ENCODE measurements at places on chromosomes 5 and 9.

DNA sequence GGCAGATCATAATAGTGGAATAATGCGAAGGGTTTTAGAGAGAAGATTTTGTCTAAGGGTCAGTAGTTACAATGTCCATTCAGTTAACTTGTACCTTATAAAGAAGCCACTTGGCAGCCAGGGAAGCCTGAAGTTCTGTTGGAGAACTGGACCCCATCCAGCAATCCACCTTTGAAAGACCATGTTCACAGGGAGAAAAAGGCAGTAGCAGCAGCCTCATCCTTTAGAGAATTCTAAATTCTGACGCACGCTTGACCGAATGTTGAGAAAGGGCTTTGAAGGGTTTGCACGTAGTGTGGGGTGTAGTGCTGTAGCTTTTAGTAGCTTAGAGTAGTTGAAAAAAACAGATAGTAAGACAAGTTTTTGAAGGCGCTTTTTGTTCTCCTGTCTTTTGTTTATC lies 42.8 kb downstream of the MCCC2 start:
- DNase-seq = no peak

DNA sequence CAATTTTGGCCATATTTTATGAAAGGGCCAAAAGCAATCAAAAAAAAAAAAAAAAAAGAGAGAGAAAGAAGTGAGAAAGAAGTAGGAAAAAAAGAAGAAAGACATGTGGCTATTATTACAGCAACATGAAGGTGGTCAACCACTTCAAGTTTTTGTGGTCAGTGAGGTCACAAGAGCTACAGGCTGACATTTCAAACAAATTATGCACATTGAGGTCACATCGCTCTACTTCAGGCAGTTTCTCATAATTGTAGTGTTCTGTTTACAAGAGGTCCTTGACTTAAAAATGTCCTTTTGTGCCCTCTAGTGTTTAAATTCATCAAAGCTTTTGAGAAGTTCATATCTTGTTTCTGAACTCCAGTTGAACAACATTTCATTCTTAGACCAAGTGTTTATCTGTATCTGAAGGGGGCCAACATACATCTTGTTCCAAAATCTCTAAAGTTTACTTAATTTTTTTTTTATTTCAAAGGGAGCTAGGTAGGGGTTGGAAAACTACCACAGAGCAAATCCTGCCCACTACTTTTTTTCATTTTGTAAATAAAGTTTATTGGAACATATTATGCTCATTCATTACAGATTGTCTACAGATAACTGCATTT lies 513.1 kb downstream of the PDE4D start:
- DNase-seq = no peak

DNA sequence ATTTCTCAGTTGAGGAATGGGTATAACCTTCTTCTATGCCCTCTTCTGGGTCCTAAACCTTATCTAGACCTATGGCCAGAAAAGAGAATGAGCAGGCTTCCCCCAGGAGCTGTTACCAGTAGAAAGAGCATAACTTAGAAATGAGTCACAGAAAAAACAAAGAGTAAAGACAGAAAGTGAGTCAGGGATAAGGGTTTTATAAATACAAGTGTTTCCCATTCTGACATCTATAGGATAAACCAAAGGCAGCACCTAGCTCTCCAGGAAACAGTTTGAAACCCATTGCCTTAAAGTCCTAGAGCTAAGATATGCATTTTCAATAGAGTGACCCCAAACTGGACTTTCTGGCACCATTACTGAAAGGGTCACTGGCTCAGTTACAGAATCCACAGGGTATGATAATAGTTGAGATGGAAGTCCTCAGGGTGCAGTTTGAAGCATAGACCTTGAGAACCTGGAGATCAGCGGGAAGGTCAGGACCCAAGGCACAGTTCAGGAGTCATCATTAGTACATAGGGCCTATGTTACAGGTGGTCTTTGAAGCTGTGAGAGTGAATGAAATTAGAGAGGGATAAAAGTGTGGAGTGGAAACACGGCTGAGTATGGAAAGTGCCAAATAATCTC lies 42.7 kb upstream of the LIFR start:
- no peak for DNase-seq

DNA sequence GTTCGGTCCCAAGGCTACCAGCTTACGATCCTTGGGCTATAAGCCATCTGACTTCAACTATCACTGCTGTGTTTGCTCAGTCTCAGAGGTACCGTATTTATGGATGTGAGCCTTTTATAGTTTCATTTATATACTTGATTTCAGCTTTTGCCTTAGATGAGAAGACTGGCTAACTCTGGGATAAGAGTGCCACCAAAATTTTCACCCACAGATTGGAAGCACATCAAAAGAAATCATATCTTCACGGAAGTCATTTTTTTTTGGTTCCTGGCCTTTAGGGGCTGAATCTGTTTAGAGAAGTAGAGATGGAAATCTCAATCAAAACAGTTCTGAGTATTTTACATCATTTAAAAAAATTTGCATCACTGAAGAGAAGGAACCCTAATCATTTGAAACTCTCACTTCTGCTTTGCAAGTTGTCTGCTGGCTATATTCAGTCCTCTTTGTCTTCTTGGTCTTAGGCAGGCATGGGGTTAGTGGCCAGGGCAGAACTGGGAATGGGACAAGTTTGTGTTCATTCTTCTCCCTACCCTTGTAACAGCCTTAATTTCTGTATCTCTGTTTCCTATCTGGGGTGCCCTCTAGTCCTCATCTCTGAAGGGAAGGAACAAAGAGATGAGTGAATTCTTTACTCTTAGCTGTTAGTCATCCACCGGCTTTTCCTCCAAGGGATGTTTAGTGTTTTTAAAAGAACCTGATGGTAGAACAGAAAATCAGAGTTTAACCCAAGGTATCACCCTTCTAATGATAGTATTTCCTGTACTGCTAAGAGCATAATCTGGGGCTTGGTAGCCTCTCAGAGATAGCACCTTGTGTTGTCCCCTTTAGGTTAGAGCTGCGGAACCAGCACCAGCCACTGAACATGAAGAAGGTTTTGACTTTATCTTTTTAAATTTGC lies 14.1 kb upstream of the TNFAIP8 start:
- no peak for DNase-seq

DNA sequence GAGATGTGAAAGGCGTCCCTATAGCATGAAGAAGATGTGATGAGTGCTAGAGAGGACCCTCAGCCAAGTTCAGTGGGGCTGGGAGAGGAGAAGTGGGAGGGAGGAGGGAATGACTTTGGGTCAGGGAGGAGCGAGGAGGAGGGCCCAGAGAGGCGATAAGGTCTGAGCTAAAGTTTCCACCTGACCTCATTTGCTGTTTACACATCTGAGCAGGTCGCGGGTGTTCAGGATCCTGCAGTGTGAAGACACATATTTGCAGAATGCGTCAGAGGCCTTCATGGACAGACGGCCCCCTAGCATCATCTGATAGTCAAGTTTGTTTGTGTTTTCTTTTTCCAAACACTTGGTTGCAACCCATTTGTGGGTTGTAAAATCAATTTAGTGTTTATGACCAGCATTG lies 18.9 kb upstream of the IGFBPL1 start:
- no peak for DNase-seq

DNA sequence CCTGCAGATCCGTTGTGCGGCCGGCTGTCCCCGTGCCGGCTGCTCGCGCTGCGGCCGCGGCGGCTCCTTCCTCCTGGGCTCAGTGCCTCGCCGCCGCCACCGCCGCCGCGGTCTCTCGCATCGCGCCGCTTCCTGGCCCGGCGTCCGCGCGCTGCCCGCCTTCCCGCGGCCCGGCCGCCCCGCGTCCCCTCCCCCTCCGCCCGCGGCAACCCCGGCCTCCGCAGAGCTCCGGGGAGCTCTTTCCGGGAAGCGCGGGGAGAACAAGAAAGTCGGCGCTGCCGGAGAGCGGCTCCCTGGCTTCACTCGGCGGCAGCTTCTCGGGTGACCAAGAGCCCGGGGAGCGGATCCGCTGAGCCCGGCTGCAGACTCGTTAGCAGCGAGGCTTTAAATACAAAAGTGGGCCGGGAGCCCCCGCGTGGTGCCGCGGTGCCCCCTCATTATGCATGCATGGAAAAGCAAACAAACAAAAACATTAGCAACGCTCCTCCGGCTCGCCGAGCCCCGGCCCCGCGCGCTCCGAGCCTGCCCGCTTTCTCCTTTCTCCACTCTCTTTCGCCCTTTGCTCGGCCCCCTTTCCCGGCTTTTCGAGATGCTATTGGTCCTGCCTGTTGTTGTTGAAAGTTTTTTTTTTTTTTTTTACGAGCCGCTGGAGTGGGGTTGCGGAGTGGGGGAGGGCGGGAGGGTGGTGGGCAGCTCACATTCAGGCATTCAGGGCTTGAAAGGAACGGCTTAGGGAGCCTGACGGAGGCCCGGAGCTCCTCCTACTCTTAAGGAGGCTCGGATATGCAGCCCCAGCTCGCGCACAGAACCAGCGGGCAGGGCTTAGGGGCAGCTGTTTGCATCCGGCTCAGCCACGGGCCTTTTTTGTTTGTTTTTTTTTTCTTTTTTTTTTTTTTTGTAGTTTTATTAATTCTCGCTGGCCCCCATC lies at the start of gene GAS1:
Gene GAS1 (minus strand): TSS at position 361 of the 928 bp plus-strand sequence. CDS start 727 bp downstream, outside the sequence.
- peak; percentile 33 for DNase-seq

DNA sequence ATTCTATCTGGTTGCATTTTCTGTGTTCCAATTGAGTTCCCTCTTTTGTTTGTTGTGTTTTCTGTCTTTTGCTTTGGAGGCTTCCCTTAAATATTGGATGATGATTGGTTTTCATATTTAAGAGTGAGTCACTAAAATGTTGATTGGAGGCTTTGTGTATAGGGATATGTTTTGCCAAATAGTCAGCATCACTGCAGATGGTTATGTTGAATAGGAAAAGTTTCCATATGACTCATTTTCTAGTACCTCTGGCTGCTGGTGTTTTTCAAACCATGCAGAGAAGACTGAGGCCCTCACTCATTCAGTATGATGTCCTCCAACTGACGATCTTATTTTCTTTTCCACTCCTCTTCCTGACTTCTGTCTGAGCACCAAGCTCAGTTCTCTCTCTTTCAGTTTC lies 1290.0 kb downstream of the EFNA5 start:
- no peak for DNase-seq

GRCh38 chr5:147832541-147832940 lies 1.1 kb upstream of the SPINK1 start:
- DNase-seq = no peak

GRCh38 chr9:34663303-34663605 lies 797 bp upstream of the CCL27 start:
- no peak for DNase-seq

GRCh38 chr5:127580731-127581130 lies 63.3 kb downstream of the PRRC1 start:
- no peak for DNase-seq

DNA sequence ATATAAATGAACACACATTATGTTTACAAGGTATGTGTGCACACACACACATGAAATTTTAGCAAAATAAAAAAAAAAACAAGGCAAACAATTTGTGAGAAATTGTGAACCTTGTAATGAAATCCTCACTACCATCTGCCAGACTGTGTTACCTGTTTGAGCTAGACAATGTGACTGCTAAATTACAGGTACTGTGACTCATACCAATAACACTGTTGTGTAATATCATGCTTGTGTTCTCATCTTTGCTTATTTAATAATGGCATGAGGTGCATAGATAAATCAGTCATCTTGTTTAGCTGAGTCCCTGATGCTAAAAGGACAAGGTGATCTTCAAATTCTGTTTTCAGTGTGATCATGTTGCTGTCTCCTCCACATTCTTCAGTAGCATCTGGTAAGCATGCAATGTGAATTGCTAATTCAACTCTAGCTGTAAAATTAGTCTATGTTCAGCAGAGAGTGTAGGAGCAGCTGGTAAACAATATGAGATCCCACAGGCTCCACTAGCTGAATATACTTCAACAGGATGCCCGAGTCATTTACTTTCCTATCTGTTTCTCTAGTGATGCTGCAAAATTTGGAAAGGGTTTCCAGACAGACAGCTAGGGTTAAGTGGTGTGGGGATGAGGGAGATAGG lies 966.3 kb upstream of the C9orf72 start:
- DNase-seq = no peak

All from stimulated activated CD8-positive, alpha-beta memory T cell treated with anti-CD3 and anti-CD28 coated beads, Interleukin-4, amount 100 ng/mL, for 4 hours (primary cell).